Left renal cortex interstitium (tissue), 4 donors: ENCODE measurements at places on chromosomes 4 and X. TPM values are rescaled to one million over a fixed set of nuclear protein-coding genes. Genes with fewer than 3 reads are reported as not detected.

DNA sequence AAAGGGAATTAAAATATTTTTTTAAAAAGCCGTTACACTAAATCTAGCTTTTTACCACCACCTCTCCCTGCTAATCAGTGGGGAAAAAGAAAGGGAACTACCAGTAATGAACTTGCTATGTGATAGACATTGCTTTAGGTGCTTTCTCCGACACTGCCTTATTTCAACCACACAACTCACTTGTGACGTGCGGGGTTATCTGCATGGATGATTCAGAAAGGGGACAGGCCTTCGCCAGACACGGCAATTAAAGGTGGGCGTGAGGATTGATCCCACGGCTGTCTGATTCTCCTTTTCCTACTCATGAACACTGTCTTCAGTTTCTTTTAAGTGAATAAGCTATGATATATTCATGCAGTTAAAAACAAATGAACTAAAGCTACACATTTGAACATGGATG lies 882 bp upstream of the CXCR3 start:
- no peak for DNase-seq

DNA sequence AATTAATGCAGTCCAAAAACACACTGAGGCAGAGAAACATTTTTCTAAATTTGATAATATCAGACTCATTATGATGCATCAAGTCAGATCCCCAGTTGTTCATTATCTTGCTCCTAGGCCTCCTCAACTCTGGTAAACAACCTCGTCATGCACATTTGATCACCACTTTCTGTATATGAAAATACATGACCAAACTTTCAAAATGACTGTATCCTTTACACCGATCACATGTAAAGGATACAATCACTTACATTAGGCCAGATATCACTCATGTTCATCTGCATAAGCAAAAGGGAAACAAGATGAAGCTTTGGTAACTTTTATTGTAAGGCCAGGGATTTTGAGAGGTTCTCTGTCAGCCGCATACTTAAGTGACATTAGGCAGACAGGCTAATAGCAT lies 99.4 kb upstream of the IL1RAPL1 start:
- DNase-seq: no peak

GRCh38 chr4:1164956-1165545 lies 7.3 kb downstream of the SPON2 start:
- DNase-seq: no peak

- peak; percentile 12 for DNase-seq
These were observed 333.1 kb downstream of the IL1RAPL1 start for GRCh38 chrX:28920153-28920943.

GRCh38 chrX:119981286-119982070 lies 37.9 kb upstream of the NKAP start:
- DNase-seq: no peak

ARHGAP24 gene
- polyA plus RNA-seq: 103 TPM

- no peak for DNase-seq
These were observed 67.7 kb downstream of the GNL3L start for GRCh38 chrX:54597728-54598127.

ARMCX1 gene
- 50.8 TPM for polyA plus RNA-seq

DNA sequence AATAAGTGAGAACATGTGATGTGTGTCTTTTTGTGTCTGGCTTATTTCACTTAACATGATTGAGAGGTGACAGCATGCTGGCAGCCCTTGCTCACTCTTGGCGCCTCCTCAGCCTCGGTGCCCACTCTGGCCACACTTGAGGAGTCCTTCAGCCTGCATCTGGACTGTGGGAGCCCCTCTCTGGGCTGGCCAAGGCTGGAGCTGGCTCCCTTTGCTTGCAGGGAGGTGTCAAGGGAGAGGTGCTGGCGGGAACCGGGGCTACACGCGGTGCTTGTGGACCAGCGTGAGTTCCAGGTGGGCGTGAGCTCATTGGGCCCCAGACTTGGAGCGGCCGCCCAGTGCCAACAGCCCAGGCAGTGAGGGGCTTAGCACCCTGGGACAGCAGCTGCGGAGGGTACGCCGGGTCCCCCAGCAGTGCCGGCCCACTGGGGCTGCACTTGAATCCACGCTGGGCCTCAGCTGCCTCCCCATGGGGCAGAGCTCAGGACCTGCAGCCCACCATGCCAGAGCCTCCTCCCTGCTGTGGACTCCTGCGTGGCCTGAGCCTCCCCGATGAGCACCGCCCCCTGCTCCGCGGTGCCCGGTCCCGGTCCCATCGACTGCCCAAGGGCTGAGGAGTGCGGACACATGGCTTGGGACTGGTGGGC lies 658.6 kb downstream of the GRXCR1 start:
- no peak for DNase-seq

- DNase-seq: no peak
These were observed 20.2 kb downstream of the MTTP start for GRCh38 chr4:99594818-99595217.

GRCh38 chrX:8273451-8273895 lies 102.4 kb upstream of the VCX2 start:
- DNase-seq: no peak
